Cortex of kidney (tissue), 1 donor: ENCODE measurements at places on chromosomes 1 and 21.

GRCh38 chr1:78490861-78491450 is at the start of gene PTGFR:
Gene PTGFR (plus strand): TSS chr1:78490974. CDS start chr1:78492744, 1,770 bp downstream.
- DNase-seq: no peak

GRCh38 chr1:186798960-186799688 is 29.6 kb upstream of the PLA2G4A start:
- no peak for DNase-seq

GRCh38 chr21:39564200-39564599 is 48.5 kb upstream of the B3GALT5 start:
- no peak for DNase-seq

- DNase-seq: no peak
These were observed 60.8 kb upstream of the PRKACB start for GRCh38 chr1:84083307-84083706.

- no peak for DNase-seq
These were observed 88.1 kb downstream of the COP1 start for GRCh38 chr1:176118985-176119384.

DNA sequence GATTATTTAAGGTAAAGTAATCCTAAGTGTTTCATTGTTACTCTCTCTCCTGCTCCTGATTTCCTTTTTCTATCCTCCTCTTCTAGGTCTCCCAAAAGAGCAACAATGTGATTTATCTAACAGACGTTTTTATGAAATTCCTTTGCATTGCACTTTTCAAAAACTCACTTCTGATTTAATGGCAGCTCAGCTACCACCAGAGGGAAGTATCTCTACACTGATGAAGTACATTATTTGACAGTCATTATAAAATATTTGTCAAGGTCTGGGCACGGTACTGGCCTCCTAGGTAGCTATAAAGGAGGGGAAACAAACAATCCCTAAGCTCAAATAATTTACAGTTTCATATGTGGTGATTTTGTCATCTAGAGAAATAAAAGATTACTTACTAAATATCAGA is 15.6 kb downstream of the TMPRSS15 start:
- DNase-seq: no peak

GRCh38 chr1:209095627-209096595 is 487.6 kb upstream of the CAMK1G start:
- DNase-seq: no peak

DNA sequence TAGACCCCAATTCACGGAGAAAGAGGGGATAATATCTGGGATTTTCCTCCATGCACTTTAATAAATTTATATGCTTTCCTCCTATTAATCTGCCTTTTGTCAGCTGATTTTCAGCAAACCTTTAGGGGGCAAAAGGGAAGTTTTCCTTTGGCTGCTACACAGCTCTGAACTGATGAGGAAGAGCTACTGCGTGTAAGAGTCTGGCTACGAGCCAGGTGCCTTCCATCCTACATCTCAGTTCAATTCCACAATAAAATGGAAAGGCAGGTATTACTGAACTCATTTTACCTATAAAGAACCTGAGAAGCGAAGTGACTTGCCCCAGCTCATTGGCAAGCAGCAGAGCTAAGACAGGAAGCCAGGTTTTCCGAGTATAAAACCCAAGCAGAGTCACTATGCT is 28.3 kb upstream of the ZNF326 start:
- no peak for DNase-seq

- DNase-seq: no peak
These were observed 79.7 kb downstream of the SMYD2 start for GRCh38 chr1:214360525-214361164.

DNA sequence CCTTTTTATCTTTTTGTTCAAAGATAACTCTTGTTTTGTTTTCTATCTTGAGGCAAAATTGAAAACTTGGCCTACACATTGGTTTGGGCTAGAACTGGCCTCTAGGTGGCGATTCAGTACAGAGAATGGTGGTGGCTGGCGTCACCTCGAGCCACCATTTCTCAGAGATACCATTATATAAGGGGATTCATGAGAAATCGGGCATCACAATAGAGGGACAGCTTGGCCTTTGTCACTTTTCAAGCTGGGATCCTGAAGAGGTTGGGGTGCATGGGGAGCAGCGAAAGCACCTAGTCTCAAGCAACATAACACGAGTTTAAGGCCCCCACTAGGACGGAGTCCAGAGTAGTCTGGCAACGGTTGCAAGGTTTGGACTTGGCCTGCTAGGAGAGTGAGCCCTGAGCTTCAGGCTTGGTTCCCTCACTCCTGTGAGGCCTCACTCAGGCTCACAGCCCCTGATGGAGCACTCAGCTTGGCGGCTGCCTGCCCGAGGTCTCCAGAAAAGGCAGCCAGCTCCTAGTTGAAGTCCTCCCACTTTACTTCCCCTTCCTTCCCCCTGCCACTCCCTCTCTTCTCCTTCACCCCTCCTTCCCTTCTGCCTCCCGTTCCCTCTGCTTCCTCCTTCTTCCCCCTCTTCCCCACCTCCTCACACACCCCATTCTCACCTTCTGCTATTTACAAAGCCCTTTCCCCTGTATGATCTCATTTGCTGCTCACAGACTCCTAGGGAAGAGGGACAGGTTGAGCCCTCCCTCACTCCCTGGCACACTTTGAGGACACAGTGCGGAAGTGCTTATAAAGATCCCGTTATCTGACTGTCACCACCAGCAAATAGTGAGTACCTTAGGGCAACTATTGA is 67.8 kb downstream of the LRIG2 start:
- no peak for DNase-seq

- no peak for DNase-seq
These were observed 310.6 kb downstream of the DISC1 start for GRCh38 chr1:231936983-231937775.

GRCh38 chr1:168766568-168766967 is 37.6 kb upstream of the DPT start:
- no peak for DNase-seq

DNA sequence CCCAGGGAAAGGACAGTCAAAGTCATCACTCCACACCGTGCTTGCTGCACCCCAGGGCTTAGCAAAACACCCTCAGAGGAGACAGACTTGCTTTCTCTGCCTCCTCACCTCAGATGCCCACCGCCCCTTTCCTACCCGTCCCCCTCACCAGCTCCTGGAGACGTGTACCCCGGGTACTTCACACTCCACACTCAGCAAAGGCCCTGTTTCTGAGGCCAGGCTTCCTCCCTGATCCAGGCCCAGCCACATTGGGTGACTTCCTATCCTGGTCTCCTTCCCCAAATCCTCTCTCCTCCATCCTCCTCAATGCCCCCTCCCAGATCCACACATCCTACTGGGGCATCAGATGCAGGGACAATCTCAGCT is 116.7 kb downstream of the DMRTB1 start:
- DNase-seq: no peak
